ENCODE measurements at places on chromosomes 7 and 10.

DNA sequence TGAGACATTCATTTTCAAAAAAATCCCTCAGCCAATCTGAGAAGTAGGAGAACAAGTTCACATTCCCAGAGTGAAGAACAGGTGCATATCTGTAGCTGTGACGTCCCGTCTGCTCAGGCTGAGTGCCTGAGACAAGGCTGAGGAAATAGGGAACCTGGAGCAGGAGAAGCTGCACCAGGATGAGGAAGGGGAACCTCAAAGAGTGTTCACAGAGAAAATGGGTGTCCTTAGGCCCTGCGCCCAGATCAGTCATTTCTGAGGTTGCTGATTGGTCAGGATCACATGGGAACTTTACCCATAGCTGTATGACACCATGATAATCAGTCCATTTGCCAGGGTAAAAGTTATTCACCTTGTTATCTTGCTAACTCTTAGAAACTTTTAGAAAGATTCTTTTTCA is 34.2 kb upstream of the TARP start:
- peaks cover 3% of the 10 kb centered on the region for H3K27me3 ChIP-seq
- DNase-seq = no peak
- H3K36me3 ChIP-seq = no peaks in the 10 kb centered on the region
- H3K4me1 ChIP-seq = peaks cover 3% of the 10 kb centered on the region

DNA sequence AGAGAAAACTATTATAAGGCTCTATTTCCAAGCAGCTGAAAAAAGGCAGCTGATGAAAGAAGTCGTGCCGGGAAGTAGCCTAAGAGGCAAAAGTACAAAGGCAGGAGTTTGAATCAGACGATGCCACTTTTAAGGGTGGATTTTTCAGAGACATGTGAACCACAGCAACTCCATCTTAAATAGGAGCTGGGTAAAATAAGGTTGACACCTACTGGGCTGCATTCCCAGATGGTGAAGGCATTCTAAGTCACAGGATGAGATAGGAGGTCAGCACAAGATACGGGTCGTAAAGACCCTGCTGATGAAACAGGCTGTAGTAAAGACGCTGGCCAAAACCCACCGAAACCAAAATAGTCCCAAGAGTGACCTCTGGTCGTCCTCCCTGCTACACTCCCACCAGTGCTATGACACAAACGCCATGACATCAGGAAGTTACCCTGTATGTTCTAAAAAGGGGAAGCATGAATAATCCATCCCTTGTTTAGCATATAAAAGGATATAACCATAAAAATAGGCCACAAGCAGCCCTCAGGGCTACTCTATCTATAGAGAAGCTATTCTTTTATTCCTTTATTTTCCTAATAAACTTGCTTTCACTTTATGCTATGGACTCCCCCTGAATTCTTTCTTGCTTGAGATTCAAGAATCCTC is 45.5 kb upstream of the PRSS1 start:
- no peak overlapping the region for H3K4me3 ChIP-seq
- no peak overlapping the region for H3K27ac ChIP-seq
- no peaks in the 10 kb centered on the region for H3K36me3 ChIP-seq
- no peak for DNase-seq
- peaks cover 2% of the 10 kb centered on the region for H3K27me3 ChIP-seq

DNA sequence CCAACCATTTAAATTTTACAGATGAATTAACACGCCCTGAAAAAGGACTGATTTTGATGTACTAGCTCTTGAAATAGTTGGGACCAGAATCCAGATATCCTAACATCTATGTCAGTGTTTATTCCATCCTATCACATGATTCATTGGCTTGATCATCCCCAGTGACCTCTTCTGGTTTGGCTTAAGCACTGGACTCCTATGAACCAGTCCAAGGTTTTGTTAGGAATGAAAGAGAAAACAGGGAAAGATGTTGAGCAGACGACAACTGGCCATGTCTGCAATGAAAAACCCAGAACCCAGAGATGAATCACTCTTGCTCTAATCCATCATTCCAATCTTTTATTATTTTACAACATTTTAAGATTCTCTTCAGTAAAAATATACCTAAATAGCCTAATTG is 1080.9 kb downstream of the SORCS1 start:
- no peak overlapping the region for H3K4me3 ChIP-seq
- H3K27ac ChIP-seq = no peak overlapping the region
- H3K36me3 ChIP-seq = no peaks in the 10 kb centered on the region
- H3K27me3 ChIP-seq = no peaks in the 10 kb centered on the region
- H3K4me1 ChIP-seq = peaks cover 5% of the 10 kb centered on the region

- H3K4me1 ChIP-seq = no peaks in the 10 kb centered on the region
- no peaks in the 10 kb centered on the region for H3K27me3 ChIP-seq
- no peak overlapping the region for H3K27ac ChIP-seq
- no peak overlapping the region for H3K4me3 ChIP-seq
Measured at GRCh38 chr7:105285118-105285874, 103.4 kb downstream of the SRPK2 start.

- H3K4me3 ChIP-seq = peak overlapping the region; percentile 2
- DNase-seq = no peak
- no peaks in the 10 kb centered on the region for H3K27me3 ChIP-seq
- no peaks in the 10 kb centered on the region for H3K36me3 ChIP-seq
- peak overlapping the region; percentile 93 for H3K27ac ChIP-seq
Measured at GRCh38 chr10:22655312-22655981, 58.9 kb downstream of the PIP4K2A start.

DNA sequence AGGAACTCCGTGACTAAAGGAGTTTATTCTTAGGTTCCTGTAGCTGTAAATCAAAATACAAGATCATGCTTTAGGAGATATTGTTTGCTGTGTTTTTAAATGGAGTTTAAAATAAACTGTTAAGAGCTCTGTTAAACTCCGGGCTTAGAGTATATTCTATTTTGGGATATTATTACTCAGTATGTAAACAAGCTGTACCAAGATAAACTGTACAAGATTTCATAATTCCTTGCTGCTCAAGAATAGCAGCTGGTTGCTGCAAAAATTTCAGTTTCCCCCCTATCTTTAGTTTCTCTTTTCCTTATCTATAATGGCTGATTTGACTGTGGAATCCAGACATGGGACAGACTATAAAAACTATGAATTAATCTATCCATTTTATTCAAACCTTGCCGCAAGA is 215.7 kb downstream of the HTR7 start:
- H3K4me1 ChIP-seq = peaks cover 11% of the 10 kb centered on the region
- H3K27ac ChIP-seq = no peak overlapping the region
- H3K4me3 ChIP-seq = no peak overlapping the region
- DNase-seq = no peak

GRCh38 chr10:123150271-123150985 is 2.5 kb downstream of the HMX2 start:
- peaks cover 81% of the 10 kb centered on the region for H3K27me3 ChIP-seq
- no peak overlapping the region for H3K27ac ChIP-seq
- no peak for DNase-seq
- H3K36me3 ChIP-seq = no peaks in the 10 kb centered on the region
- peaks cover 26% of the 10 kb centered on the region for H3K4me1 ChIP-seq

GRCh38 chr7:24574950-24575349 is 1.7 kb downstream of the PALS2 start:
- no peak overlapping the region for H3K27ac ChIP-seq
- peaks cover 23% of the 10 kb centered on the region for H3K4me1 ChIP-seq
- DNase-seq = no peak
- peaks cover 25% of the 10 kb centered on the region for H3K27me3 ChIP-seq
- H3K36me3 ChIP-seq = no peaks in the 10 kb centered on the region

DNA sequence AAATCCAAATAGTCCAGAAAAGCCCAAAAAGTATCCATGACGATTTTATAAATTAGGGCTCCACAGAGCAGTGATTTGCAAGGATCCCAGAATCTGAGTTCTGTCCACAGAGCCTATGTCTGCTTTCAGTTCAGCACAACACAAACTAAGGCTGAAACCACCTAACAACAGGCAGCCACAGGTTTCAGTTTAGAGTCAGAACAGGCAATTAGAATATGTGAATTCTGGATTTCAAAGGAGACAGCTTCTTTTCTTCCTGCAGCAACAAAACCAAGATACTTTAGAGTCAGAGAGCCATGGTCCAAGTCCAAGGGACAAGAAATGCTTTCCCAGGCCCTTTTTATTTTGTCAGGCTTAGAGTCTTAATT is 23.6 kb downstream of the IFIT3 start:
- no peaks in the 10 kb centered on the region for H3K27me3 ChIP-seq
- peak overlapping the region; percentile 100 for H3K27ac ChIP-seq
- peaks cover 7% of the 10 kb centered on the region for H3K36me3 ChIP-seq
- peaks cover 63% of the 10 kb centered on the region for H3K4me1 ChIP-seq

DNA sequence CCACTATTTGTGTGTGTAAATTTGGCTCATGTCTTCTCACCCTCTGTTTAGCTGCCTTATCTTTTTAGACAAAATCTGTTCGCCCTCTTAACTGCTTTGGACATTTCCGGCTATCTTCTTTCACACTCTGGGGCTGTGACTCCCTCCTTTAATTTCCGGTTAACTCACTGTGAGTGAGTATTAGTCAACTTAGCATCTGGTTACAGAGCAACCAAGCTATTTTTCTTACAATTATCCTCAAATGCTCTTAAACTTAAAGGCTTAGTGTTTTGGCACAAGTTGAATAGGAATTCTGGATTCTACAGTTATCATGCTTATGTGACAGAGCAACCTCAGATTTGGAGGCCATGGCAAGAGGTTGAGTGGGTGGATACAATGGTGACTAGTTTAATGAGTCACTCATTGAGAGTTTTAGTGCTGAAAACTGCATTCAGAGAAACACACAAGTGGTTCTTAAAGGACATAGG is 177.6 kb upstream of the SEMA3A start:
- H3K4me3 ChIP-seq = no peak overlapping the region
- H3K27ac ChIP-seq = no peak overlapping the region
- H3K27me3 ChIP-seq = no peaks in the 10 kb centered on the region
- no peak for DNase-seq
- H3K4me1 ChIP-seq = peaks cover 4% of the 10 kb centered on the region

DNA sequence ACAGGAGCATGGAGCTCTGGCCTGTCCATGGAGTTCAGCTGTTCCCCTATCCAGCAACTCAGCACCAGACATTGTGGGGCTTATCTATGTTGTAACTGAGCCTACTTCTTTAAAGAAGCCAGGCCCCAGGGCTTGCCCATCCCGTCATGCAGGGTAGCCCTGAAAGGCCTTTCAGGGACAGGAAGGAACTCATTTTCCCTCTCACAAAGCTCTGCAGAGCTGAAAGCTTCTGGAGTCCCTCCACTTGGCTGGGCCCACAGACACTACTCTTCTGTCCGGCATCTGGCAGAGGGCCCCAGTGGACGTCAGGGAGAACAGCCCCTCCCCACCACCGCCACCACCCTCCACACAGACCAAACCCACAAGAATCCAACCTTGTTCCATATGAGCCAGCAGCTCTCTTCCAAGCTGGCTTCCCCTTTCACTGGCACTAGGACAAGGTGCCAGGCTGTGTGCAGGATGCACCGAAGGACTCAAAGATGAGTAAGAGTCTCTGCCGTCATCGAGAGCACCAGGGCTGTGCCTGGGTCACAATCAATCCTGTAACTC is 33.1 kb downstream of the DENND2A start:
- H3K36me3 ChIP-seq = no peaks in the 10 kb centered on the region
- H3K4me3 ChIP-seq = no peak overlapping the region
- no peak overlapping the region for H3K27ac ChIP-seq
- H3K4me1 ChIP-seq = peaks cover 8% of the 10 kb centered on the region

- no peak overlapping the region for H3K4me3 ChIP-seq
- DNase-seq = no peak
- no peak overlapping the region for H3K27ac ChIP-seq
- no peaks in the 10 kb centered on the region for H3K27me3 ChIP-seq
Measured at GRCh38 chr10:53387562-53387961, 615.0 kb upstream of the MBL2 start.

DNA sequence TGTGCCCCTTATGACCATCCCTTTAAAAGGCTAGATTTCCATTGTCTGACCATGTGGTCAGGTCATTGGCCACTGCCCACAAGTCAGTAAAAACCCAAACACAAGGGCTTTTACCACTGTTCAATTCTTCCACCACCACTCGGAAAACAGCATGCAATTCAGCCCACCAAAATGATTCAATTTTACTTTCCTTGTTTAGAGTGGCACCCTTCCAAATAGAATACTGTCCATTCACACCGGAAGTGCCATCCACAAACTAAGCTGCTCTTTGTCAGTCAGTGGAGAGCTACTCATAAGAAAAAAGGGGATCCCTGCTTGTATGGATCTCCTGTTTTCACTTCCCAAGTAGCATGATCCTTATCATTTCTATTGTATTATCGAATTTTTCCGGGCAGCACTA is 350.7 kb upstream of the MBL2 start:
- H3K36me3 ChIP-seq = no peaks in the 10 kb centered on the region
- H3K4me1 ChIP-seq = peaks cover 11% of the 10 kb centered on the region
- no peaks in the 10 kb centered on the region for H3K27me3 ChIP-seq
- no peak overlapping the region for H3K4me3 ChIP-seq
- H3K27ac ChIP-seq = no peak overlapping the region

- H3K36me3 ChIP-seq = no peaks in the 10 kb centered on the region
- H3K4me3 ChIP-seq = no peak overlapping the region
Measured at GRCh38 chr7:15648461-15648961, 38.0 kb downstream of the MEOX2 start.

- no peak overlapping the region for H3K27ac ChIP-seq
- DNase-seq = no peak
- no peak overlapping the region for H3K4me3 ChIP-seq
- H3K36me3 ChIP-seq = no peaks in the 10 kb centered on the region
- H3K27me3 ChIP-seq = peaks cover 43% of the 10 kb centered on the region
Measured at GRCh38 chr7:149637911-149638565, 135.3 kb downstream of the ZNF467 start.

GRCh38 chr7:14521183-14521582 is 381.4 kb downstream of the DGKB start:
- no peak for DNase-seq
- H3K27me3 ChIP-seq = no peaks in the 10 kb centered on the region
- no peak overlapping the region for H3K4me3 ChIP-seq
- no peaks in the 10 kb centered on the region for H3K36me3 ChIP-seq
- H3K4me1 ChIP-seq = no peaks in the 10 kb centered on the region
- no peak overlapping the region for H3K27ac ChIP-seq

DNA sequence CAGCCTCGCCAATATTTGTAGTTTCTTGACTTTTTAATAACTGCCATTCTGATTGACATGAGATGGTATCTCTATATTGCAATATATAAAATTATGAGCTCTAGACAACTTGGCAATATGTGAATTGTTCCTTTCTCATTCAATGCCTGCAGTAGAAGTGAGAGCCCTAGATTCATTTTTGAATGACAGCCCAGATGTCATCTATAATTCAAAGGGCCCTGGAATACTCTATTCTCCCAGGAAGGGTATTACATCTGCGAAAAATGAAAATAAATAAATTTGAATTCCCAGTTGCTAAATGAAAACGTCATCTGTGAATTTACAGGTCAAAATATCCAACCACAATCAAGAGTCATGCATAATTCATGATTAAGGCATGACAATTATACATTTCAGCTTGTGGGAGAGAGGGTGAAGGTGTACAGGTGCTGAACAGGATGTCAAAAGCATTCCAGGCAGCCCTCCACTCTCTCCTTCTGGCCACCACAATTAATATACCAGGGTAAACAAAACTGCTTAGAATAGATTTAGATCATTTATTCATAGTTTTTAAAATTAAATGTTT is 1147.3 kb downstream of the XPNPEP1 start:
- H3K27me3 ChIP-seq = no peaks in the 10 kb centered on the region
- no peak for DNase-seq
- H3K4me3 ChIP-seq = no peak overlapping the region
- H3K4me1 ChIP-seq = peaks cover 13% of the 10 kb centered on the region
- H3K27ac ChIP-seq = no peak overlapping the region

GRCh38 chr7:81629702-81630101 is 140.1 kb downstream of the HGF start:
- DNase-seq = no peak
- H3K27ac ChIP-seq = no peak overlapping the region
- H3K4me3 ChIP-seq = no peak overlapping the region
- H3K27me3 ChIP-seq = no peaks in the 10 kb centered on the region
- peaks cover 15% of the 10 kb centered on the region for H3K4me1 ChIP-seq
